Mucosa of gallbladder (tissue), 1 donor: ENCODE measurements at places on chromosomes 4 and X. TPM values are rescaled to one million over a fixed set of nuclear protein-coding genes. Genes with fewer than 3 reads are reported as not detected.

TREX2 gene
- total RNA-seq = 0.63 TPM

RTL3 gene
- total RNA-seq = not detected

IRS4 gene
- total RNA-seq = not detected

AADAT gene
- 2.4 TPM for total RNA-seq
